ENCODE measurements at places on chromosomes 12 and 14.
A peak's percentile ranks its signal among the peaks of the same experiment; 100 is the strongest.

- no peak for DNase-seq
These were observed 19.8 kb downstream of the CKB start for GRCh38 chr14:103502877-103503276.

GRCh38 chr14:99789581-99789980 lies 3.6 kb upstream of the EML1 start:
- no peak for DNase-seq

GRCh38 chr14:78986989-78987388 lies 816.8 kb downstream of the NRXN3 start:
- no peak for DNase-seq

- DNase-seq = no peak
These were observed 1085.4 kb downstream of the SLC6A15 start for GRCh38 chr12:83827193-83827592.

- no peak for DNase-seq
These were observed 7.4 kb upstream of the EPS8 start for GRCh38 chr12:15796493-15797141.

GRCh38 chr14:67785270-67786109 lies 30.9 kb downstream of the ZFYVE26 start:
- DNase-seq = no peak

DNA sequence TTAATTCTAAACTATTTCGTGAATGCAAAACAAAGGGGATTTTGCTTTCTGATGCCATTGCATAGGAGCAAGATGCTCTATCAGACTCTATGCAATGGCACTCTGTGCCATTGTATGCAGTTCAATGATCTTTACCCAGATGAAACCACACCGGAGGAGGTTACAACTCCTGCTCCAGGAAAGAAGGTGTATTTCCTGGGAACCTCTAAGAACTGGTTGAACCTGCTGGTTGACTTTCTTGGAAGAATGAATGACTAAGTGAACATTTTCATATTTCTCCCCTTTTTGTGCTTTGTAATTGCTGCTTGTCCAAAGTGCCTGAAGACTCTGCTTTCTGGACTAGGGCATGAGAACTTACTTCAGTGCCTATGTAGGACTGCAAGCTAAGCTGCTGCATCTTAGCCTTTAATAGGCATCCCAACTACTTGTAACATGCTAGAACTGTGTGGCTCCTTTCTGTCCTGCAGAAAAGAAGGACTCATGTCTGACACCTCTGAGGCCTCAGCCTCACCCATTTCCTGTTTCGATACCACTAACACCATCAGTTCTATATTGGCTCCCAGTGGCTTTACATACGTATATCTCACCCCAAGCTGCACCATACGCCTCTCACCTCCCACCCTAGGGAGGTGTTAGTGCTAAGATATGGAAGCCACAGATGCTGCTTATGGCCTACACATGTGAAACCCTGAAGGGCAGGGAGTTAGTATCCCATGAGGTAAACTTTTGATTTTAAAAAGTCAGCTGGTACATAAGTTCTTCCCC lies 193.5 kb upstream of the CNOT2 start:
- no peak for DNase-seq

DNA sequence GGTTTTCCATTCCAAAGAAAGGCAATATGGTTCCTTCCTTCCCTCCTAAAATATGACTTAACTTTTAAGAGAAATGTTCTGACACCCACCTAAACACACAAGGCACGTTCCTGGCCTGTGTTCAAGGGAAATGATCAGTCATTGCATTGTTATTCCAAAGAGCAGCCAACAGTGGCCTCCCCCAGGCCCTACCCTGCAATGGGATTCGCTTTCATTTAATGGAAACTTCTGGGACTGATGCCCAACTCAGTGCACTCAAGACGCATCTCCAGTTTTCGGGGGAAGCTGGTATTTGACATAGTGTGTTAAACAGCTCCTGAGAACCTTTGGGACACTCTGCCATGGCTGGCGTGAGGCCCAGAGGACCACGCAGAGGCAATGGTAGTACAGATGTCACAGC lies 65.9 kb downstream of the DDX51 start:
- no peak for DNase-seq

DNA sequence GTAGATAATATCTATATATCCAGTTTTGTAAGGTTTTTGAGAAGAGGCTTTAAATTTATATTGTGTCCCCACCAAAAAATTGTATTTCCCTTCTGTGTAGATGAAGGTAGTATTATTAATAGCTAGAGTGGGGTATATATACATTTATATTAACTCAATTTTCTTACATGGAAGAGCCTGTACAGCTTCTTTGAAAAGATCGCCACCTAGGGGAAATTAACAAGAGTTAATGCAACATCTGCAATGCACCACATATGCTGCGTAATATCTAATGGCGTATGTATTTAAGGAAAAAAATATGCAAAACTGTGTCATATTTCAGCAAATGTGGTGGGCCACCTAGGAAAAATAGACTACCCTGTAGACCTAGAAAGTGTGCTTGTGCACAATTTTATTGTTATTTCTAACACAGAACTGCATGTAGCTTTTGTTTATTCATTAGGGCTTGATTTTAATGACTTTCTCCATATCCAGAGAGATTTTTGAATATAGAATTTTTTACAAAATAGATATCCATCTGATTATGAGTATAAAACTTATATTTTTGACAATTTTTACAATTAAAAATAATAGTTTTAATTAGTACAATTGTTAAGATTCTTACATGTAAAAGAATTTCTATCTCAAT lies 14.0 kb downstream of the CCER1 start:
- no peak for DNase-seq

- no peak for DNase-seq
These were observed 29.2 kb upstream of the CRY1 start for GRCh38 chr12:107122452-107122958.

DNA sequence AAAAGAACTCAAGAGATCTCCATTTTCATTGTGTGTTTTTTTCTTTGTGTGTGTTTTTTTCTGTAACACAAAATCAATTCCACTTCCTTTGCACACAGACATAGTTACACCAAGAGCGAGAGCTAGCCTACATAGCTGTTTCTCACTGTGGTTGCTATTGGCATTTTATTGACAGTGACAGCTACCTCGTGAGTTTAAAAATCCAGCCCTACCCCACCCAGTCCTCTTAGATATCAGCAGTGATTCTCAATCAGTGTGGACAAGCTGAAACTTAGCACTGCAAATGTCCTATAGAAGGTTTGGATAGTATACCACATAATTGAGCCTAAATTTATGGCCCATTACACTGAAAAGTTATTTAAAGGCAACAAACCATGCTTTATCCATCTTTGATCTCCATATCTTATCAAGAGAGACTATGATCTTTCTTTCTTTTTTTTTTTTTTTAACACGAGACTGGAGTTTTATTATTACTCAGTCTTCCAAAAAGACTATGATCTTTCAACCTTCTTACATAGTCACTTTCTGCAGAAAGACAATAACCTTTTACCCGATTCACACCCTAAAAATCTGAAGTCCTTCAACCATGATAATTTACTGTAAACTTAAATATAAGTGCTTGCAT lies 46.8 kb downstream of the ATP2B1 start:
- no peak for DNase-seq

GRCh38 chr12:40351976-40352375 lies 127.2 kb downstream of the LRRK2 start:
- DNase-seq = no peak

GRCh38 chr12:65184858-65185229 lies 15.5 kb downstream of the LEMD3 start:
- DNase-seq = no peak

GRCh38 chr12:16531621-16532020 lies 74.3 kb downstream of the LMO3 start:
- no peak for DNase-seq

DNA sequence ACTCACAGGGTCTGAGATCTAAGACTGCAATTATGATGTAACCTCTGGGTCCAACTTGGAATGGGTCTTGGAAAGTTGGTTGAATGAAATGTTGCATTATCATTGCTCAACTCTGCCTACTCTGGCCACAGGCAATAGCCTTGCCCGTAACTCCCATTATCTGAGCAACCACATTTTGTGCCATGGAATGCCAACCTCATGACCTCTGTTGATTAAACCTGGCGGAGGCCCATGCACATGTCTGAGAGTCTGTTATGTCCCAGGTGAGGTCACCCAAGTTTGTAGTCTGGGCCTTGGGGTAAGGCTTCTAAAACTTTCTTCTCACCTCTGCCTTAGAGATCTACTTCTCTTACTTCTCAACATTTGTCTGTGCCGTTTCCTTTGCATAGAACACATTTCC lies 140.9 kb downstream of the TBX5 start:
- DNase-seq = no peak

DNA sequence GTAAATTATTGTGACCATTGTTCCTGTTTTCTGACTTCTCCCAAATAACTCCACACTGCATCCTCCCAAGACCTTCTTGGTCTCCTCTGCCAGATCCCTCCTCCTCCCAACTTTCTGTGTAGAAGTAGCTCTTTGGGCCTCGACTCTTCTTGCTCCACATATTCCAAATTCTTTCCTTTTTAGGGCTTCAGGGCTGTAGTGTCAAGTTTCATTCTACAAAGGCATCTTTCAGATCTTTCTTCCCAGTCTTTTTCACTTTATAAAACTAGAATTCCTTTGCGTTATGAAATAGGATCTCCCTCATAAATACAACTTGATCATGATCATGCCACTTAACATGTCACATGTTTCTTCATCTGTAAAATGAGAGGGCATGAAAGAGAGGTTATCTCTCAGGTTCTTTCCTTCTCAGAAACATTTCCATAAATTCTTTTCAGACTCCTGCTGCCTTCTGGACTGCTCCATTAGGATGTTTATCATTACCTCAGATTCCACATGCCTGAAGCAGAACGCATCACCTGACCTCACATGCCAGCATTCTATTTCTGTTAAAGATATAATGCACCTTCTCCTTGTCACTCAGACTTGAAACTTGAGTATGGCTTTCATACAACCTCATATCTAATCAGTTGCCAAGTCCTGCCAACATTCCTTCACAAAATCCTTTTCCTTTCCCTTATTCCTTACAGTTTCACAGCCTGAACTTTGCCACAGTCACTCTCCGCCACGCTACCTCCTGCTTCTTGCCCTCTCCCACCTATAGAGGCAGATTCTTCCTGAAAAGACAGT lies 8.5 kb downstream of the SLC38A1 start:
- DNase-seq = no peak

GRCh38 chr12:57940052-57940914 lies 1.1 kb upstream of the ATP23 start:
- no peak for DNase-seq

DNA sequence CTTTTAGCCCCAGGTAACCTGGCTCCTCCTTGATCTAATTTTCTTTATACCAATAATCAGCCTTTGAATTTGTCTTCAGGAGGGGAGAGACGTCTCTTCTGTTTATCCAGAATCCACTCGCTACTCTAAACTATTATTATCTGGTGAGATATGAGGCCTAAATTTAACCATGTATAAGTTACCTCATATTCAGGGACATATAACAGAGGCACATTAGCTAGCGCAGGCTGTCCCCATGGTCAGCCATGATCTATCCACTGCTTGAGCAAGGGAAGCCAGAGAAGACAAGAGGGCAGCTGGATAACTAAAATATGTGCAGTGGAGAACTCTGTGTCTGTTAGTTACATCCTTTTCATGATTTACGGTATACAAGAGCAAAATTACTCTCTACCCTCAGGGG lies 481.0 kb downstream of the RAD51B start:
- DNase-seq = no peak

DNA sequence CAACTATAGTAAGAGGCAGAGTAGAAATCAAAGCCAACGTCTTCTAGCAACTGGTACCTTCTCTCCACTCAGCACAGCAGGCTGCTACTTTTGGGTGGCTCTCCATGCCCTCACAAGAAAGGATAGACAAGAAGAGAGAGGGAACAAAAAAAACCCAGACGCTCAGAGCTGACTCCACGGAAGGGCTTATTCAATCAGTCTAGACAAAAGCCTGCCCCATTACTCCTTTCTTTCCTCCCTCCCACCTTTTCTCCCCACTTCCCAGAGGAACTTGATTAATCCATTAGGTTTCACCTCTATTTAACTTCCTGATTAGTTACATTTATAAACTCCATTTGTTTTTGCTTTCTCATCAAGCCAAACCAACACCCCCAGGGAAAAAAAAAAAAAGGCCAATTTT lies 71.1 kb upstream of the CCDC60 start:
- no peak for DNase-seq

DNA sequence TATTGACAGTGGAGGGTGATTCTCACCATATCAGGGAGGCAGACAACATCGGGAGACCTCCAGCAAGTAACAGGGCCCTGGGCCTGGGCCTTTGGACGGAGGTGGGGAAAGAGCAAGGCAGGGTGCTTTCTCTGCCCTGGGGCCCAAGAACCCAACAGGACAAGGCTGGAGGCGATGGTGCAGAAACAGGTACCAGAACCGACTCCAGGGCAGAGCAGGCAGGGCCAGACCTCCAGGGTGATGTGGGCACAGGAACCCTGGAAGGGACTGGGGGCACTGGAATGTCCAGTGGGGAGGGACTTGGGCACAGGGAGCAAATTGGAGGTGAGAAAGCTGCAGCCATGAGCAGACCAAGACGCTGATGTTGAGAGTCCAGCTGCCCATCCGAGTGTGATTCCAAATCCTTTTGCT lies 44.4 kb downstream of the PRMT8 start:
- no peak for DNase-seq

- no peak for DNase-seq
These were observed 47.1 kb downstream of the UTP20 start for GRCh38 chr12:101327051-101327450.

GRCh38 chr14:26218861-26219260 lies 379.0 kb downstream of the NOVA1 start:
- no peak for DNase-seq

- no peak for DNase-seq
These were observed 96.9 kb downstream of the RAD51B start for GRCh38 chr14:67916430-67916829.

- no peak for DNase-seq
These were observed 4.1 kb upstream of the CS start for GRCh38 chr12:56304276-56304675.

DNA sequence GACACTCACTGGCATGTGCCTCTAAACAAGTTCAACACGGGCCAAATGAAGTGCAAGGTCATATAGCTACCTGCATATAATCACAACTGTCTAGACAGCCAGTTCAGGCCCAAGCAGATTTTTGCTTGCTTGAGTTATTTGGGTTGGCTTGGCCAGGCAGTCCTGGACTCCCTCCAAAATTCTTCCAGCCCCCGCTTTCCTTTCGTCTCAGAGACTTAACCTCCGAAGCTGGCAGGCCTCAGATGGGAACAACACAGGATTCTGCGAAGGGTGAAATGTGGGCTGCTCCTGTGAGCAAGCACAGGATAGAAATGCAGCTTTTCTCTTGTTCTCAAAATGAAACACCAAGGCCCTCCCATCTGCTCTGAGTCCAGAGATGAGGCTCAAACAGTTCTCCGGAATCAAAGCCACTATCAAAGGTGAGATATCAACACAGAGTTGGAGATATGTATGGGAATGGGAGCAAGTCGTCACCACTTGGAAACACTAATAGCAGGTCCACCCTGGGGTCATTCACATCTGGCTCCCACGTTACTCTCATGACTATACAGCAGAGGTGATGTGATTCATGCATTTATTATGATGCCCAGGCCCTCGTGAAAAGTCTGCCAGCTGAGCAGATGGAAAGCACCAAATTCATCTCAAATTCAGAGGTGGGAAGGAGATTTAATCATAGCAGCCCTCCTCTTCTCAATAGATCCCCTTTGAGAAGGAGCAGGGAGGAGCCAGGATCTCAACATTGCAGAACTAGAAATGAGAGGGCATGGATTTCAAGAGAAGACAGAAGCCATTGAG lies 389.8 kb downstream of the NUAK1 start:
- no peak for DNase-seq

- peak; percentile 7 for DNase-seq
These were observed 268.0 kb downstream of the BTG1 start for GRCh38 chr12:91877456-91878235.
